ENCODE measurements at places on chromosomes 4 and X.
A peak's percentile ranks its signal among the peaks of the same experiment; 100 is the strongest.

DNA sequence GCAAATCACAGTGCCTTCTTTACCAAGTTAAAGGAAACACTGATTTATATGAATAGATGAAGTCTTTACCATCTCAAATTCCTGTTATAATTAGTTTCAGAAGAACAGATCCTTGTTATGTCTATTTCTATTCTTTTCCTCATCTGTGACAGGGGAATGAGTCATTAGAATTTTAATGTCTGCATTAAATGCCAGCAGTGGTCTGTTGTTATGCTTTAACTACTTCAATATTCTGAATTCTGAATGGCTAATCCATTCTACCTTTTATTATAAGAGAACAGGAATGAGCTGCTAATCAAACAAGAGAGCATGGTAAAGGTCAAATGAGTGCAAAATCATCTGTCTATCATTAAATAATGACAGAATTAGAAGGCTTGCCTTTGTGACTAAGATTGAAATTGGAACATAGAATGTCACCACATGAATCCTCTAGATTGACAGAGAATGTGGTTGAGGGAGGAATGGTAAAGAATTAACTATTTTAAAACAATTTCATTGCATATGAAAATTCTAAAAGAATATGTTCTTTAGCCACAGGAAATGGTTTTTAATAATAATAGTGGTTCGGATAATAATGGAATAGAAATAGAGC is 935.5 kb downstream of the ADGRL3 start:
- DNase-seq = no peak

DNA sequence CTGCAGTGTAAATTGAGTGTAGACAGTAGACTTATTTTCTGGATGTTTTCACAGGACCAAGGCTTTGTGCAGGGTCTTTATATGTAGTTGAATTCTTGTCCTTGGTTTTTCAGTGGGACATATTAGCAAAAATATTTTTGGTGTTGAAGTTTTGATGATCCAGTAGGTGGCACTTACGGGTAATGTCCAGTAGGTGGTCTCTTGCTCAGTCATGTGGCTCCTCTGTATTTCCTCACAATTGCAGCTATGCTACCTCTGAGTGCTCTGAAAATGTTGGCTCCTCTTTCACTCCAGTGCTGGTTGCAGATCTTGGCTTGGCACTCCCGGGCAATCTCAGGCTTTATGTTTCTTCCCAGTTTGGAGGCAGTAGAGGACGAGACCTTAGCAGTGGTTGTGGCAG is 419.8 kb upstream of the AMOT start:
- DNase-seq = no peak

DNA sequence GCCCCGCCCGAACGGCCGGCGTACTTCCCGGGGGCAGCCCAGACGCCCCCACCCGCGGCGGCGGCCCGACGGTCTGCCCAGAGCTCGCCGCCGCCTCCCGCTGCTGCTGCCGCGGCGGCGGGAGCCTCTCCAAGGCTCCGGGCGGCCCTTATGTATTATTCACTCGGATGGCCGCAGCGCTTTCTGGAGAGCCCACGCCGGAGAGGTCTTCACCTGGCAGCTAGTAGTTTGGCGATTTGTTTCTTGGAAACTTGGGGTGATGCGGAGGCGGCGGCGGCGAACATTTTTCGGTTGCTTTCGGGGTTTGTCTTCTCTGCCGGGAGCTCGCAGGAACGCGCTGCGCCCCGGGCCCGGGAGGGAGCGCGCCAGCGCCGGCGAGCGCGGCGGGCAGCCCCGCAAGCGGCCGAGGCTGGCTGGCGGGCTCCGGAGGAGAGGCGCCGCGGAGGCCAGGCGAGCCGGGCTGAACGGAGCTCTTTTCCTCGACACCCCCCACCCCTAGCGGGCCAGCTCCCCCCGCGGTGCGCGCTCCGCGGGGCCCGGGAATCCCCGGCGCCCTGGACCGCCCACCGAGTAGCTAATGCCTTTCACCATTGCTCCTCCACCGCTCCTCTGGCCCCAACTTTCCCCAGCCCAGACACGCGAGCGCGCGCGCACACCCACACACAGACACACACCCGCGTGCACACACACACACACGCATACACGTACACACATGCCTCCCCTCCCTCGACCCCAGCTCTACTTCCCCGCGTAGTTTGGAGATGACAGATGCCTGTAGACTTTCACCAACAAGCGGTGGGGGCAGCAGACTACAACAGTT is 113.5 kb downstream of the DHX15 start:
- DNase-seq = no peak

DNA sequence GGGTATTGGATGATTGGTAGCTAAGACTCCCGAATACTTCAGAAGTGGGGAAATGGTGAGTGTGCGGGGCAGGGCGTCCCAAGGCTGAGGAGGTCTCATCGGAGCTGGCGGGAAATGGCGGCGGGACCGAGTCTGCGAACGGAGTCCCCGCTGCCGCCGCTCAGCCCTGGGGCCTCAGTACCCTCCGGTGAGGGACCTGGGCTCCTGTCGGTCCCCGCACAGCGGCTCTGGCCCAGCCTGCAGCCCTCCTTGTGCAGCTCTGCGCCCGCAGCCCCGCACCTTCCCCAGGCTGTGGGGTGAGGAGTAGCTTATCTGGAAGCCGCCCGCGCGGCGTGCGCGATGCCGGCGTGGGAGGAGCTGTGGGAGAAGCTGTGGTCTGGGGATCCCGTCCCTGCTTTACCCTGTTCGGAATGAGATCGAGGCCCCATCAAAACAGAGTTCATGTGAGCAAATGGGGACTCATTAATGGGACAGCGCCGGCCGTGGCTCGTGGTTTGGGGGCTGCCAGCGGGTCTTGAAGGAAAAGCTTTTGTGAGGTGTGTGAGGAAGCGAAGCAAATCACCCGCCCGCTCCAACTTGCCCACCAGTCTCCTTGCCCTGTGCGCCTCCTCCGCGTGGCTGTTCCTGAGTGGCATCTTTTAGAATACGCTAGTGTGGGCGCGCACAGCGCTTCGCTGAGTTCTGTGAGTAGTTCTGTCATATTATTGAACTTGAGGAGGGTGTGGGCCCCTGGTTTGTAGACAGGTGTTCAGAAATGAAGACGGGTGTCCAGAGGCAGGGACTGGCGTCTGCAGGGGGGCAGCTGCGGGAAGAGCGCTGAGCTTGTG is 531 bp downstream of the ZNF141 start:
- DNase-seq = no peak

GRCh38 chr4:26736621-26737020 is 124.0 kb upstream of the STIM2 start:
- DNase-seq = no peak

GRCh38 chr4:105556206-105556605 is 3.8 kb downstream of the ARHGEF38 start:
- DNase-seq = no peak

DNA sequence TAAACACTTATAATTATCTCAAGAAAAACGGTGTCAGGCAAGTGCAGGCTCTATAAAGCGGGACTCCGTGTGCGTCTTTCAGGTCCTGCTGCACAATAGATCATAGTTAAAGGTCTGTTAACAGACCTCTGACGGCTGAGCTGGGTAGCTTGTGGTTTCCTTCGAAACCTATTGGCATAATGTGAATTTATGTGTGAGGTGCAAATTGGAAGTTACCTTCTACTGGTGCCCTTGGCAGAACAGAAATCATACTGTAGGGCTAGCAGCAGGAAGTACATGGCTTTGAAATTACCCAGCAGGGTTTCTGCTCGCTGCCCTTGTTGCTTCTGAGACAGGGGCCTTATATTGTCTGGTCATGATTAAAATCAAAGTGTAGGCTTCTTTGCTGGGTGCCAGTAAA is 216.4 kb upstream of the HAND2 start:
- DNase-seq = no peak

GRCh38 chrX:86237482-86237881 is 89.2 kb downstream of the DACH2 start:
- DNase-seq = no peak

DNA sequence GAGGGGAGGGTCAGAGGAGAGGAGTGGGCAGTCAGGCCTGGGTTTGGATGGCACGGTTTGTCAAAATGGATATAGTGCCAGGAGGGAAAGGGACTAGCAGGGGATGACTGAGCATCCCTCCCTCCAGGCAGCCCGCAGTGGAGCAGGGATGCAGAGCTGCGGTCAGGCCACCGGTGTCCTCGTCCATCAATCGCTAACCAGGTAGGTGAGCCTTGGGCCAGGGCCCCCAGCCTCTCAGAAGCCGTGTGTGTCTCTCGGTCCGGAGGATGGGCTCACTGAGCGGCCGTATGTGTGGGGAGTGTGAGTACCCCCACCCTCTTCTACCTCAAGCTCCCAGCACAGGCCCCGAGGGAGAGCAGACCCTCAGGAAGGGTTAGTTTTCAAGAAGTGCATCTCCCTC is 538 bp upstream of the CYTL1 start:
- DNase-seq = no peak

GRCh38 chr4:20925176-20925575 is 224.9 kb downstream of the PACRGL start:
- DNase-seq = no peak

GRCh38 chrX:53125506-53125905 is 31.6 kb downstream of the KANTR start:
- no peak for DNase-seq

DNA sequence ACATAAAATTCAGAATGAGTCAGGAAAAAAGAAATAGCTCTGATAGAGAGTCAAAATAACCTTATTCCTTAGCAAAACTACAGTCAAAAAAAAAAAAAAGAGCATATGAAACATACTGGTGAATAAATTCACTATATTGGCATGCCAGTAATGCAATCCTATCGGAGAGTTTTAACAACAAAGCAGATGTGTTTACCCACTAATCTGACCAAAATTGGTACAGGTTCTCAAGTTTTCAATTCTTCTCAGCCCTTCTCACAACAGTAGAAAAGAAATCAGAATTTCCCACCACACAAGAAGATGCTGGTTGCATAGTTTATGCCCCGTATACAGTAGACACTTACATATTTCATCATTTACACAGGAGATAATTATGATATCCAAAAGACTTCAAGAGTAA is 59.4 kb downstream of the LCORL start:
- DNase-seq = no peak

DNA sequence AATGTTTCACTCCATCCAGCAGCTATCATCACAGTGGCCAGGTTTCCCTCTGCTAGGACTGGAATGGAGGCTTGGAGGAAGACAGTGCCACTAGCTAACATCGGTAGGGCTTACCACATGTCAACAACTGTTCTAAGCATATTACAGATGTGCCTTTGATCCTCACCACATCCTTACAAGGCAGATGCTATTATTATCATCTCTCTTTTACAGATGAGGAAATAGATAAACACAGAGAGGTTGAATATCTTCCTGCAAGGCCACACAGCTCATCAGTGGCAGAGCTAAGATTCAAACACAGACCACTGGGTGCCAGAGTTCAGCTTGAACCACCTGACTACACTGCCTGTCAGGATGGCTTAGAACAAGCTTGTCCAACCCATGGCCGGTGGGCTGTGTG is 47.4 kb downstream of the MAMLD1 start:
- no peak for DNase-seq

- DNase-seq = peak; percentile 24
These were observed 158.0 kb downstream of the KCNIP4 start for GRCh38 chr4:21790438-21791029.

- no peak for DNase-seq
These were observed 528.2 kb downstream of the GBA3 start for GRCh38 chr4:23220911-23221310.

DNA sequence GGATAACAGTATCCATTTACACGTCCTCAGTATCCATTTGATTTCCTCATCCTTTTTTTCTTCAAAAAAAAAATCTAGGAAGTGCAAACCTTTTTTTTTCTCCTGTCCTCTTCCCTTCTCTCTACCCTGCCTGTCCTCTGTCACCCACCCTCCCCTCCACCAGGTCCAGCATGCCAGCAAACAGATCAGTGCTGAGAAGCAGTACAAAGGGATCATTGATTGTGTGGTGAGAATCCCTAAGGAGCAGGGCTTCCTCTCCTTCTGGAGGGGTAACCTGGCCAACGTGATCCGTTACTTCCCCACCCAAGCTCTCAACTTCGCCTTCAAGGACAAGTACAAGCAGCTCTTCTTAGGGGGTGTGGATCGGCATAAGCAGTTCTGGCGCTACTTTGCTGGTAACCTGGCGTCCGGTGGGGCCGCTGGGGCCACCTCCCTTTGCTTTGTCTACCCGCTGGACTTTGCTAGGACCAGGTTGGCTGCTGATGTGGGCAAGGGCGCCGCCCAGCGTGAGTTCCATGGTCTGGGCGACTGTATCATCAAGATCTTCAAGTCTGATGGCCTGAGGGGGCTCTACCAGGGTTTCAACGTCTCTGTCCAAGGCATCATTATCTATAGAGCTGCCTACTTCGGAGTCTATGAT is 1.7 kb downstream of the SLC25A4 start:
- no peak for DNase-seq

GRCh38 chrX:103183912-103184311 is 31.0 kb upstream of the BEX4 start:
- no peak for DNase-seq

- DNase-seq = no peak
These were observed 122.7 kb downstream of the CCNB3 start for GRCh38 chrX:50327235-50327634.

- DNase-seq = no peak
These were observed 255.1 kb upstream of the VEGFC start for GRCh38 chr4:177047851-177048174.

- no peak for DNase-seq
These were observed 367.9 kb downstream of the FAM133A start for GRCh38 chrX:94041881-94042280.

DNA sequence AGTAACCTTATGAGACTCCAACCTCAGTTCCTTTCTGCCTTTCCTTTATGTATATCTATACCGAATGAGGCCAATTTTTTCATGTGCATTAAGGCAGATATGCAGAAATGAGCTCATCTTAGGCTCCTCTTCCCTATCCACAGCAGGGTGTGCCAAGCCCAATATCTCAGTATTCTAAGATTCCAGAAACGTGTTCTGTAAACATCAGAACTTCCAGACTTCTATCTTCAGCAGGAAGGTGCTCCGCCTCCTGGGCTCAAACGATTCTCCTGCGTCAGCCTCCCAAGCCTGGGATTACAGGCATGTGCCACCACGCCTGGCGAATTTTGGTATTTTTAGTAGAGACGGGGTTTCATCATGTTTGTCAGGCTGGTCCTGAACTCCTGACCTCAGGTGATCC is 31.0 kb upstream of the CCNG2 start:
- DNase-seq = no peak

GRCh38 chr4:36241771-36242170 is 2.5 kb downstream of the ARAP2 start:
- DNase-seq = peak; percentile 51

DNA sequence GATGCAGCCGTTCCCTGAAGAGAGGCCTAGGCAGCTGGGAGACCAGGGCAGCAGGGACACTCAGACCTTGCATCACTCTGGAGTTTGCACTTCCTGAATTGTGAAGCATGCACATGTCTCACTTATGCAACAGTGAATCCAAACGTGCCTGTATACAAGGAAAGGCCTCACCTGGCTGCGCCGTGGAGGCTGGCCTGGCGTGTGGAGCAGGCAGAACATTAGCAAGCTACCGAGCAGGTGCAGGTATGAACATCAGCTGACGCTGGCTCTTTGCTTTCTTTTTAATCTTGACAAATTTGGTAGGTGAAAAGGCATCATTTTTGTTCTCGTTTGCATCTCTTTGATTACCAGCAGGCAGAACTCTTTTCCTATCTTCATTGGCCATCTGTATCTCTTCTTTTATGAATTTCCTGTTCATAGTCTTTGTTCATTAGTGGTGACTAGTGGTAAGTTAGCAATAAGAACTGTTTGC is 37.1 kb upstream of the IRAK1 start:
- no peak for DNase-seq

All from naive thymus-derived CD8-positive, alpha-beta T cell (primary cell).